ENCODE measurements at places on chromosomes 7 and 10. TPM values are rescaled to one million over a fixed set of nuclear protein-coding genes. Genes with fewer than 3 reads are reported as not detected.

Gene ASZ1
- total RNA-seq, result not detected

Gene LRRC61
- total RNA-seq, result 19.3 TPM

Gene PRKG1
- 60.2 TPM for total RNA-seq

Gene TUBB8
- total RNA-seq, result not detected

Gene MYO1G
- total RNA-seq, result 14.9 TPM

Gene ZNF853
- total RNA-seq, result 2.0 TPM

Gene SUN3
- total RNA-seq, result not detected

Gene RARRES2
- 32.2 TPM for total RNA-seq

Gene PAOX
- 19.8 TPM for total RNA-seq

Gene ASB4
- not detected for total RNA-seq

Gene HOXA5
- 8.3 TPM for total RNA-seq

Gene PDE1C
- 3.6 TPM for total RNA-seq

Gene TCTN3
- 21.9 TPM for total RNA-seq

Gene PSMA2
- 66.8 TPM for total RNA-seq

Gene CALML5
- total RNA-seq, result not detected

Gene MAGI2
- total RNA-seq, result 2.5 TPM

Gene C10orf143
- total RNA-seq, result 1.6 TPM

Gene STEAP2
- 8.3 TPM for total RNA-seq

Gene MDFIC
- 36.3 TPM for total RNA-seq

Gene CFAP43
- total RNA-seq, result not detected

Gene NPS
- not detected for total RNA-seq

Gene GNGT1
- total RNA-seq, result not detected

Gene UCN3
- total RNA-seq, result 2.0 TPM

Gene SPDYE2B
- not detected for total RNA-seq

Gene SHOC2
- 51.7 TPM for total RNA-seq
